ENCODE measurements at places on chromosomes 1 and 21.

DNA sequence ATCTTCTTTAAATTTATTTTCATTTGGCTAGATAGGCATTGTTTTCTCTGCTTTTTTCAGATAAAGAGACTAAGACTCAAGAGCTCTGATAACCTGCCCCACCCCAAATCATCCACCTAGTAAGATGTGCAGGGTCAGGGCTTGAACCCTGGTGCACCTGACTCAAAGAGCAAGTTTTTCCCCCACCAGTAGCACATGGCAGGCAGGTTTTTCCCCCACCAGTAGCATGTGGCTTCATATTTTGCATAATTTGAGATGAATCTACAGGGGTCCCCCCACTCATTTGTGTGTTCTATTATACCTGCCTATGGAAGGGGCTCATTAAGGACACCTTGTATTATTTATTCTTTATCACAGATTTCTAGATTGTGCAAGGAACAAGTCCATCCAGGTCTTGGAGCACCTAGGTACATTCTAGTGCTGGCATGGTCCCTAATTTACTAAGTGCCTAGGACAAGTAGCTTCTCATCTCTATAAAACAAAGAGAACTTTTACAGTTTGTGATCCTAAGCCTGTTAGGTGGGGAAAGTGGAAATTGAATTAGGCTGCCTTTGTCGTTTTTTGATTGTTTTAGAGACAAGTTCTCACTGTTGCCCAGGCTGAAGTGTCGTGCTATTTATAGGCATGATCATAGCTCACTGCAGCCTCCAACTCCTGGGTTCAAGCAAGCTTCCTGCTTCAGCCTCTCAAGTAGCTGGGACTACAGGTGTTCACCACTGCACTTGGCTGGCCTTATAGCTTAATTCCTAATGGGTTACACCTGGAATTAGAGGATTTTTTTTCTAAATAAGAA, 13.2 kb upstream of the CTSE start:
- DNase-seq, result no peak

DNA sequence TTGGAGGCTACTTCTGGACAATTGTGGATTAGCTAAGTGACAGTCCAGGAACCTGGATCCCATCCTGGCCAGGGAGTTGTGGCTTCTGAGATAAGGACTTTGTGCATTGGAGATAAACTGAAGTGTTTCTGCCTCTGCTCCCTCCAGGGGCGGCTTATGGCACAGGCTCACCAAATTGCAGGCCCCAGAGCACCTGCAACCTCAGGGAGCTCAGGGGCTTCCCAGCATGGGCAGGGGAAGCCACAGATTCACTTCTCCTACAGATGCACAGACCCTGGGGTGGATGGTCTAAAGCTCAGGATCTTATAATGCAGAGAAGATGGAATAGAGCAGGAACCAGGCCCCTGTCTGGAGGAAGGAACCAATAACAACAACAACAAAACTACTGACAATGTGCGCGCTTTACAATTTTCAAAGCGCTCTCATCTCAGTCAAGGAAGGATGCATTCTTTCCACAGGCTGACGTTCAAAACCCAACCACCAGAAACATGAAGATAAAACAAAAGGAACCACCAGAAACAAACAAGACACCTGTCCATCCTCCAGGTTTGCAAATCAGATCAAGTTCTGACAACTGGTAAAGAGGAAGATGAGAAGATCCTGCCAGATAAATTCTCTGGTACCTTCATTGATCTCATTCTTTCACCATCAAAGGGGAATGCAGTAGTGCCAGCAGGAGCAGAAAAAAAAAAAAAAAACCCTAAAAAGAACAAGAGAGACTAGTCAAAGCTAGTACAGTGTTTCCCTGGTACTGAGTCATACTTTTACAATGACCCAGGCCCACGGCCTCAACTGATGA, 121.0 kb upstream of the IRF2BP2 start:
- DNase-seq, result no peak

- no peak for DNase-seq
Measured at GRCh38 chr1:242100921-242101320, 102.0 kb upstream of the MAP1LC3C start.

- DNase-seq, result peak; percentile 26
Measured at GRCh38 chr1:91611483-91611917, 110.8 kb downstream of the CDC7 start.

- DNase-seq, result no peak
Measured at GRCh38 chr1:2451741-2452140, 24.3 kb upstream of the PLCH2 start.

DNA sequence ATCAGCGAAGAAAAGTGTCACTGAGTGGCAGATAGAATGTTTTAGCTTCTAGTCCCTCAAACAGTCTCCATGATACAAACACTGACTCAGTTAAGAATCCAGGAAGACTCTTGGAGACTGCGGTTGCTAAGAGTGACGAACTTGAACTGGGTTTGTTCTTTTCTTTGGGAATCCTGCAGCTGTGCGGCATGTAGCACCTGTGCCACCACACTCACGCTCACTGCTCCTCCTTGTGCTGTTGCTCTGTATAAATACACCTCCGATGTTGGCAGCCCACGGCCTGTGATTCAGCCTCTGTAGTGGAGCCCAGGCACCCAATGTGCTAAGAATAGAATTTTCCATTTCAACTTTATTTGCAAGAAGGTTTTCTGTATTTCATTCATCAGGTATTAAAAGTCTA, 5.5 kb upstream of the PPIE start:
- DNase-seq, result no peak

DNA sequence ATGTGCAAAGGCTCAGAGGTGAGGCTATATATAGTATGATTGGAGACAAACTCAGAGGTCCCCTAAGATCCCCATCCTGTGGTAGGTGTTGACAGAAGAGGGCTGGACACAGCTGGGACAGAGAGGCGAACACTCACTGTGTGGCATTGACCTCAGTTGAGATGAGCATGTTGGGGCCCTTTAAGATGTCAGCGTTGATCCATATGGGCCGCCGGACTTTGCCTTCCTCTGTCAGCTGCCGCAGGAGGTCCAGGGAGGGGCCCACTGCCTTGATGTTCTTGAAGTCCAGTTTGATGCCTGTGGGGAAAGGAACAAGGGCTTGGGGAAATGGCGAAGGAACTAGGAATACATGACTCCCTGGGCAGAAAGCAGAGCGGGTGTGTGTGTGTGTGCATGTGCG, 8.8 kb downstream of the FAM151A start:
- no peak for DNase-seq

GRCh38 chr1:29785137-29785527, 548.8 kb downstream of the PTPRU start:
- no peak for DNase-seq

GRCh38 chr1:6370006-6370405, 23.6 kb downstream of the ACOT7 start:
- DNase-seq, result no peak

DNA sequence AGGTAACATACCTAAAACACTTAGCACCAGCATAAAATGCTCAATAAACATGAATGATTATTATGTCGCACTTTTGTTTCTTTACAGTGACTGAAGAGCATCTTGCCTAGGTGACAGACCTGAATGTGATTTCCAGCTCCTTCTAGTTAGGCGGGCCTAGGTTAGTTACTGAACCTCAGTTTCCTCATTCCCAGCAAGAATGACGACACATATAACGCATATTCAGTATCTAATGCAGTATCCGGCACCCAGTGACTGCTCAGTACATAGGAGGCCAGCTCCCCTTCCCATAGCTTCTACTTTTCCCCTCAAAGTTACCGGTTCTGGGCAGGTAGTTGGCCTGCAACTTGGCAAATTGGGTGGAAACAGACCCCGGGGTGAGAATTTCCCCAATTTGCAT, 763 bp downstream of the AUNIP start:
- no peak for DNase-seq

DNA sequence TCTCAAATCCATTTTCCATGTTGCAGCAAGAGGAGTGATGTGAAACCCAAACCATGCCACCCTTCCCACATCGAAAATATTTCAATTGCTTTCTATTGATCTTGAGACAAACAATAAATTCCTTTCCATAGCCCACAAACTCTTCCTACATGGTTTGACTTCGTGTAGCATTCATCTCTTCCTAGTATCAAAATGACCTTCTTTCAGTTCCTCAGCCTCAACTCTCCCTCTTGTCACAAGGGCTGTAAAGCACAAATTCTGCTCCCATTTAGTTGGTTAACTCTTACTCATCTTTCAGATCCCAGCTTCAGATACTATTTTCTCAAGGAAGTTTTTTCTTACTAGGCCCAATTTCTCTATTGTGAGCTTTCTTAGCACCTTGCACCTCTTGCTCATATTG, 99.0 kb downstream of the ZNF281 start:
- DNase-seq, result no peak

DNA sequence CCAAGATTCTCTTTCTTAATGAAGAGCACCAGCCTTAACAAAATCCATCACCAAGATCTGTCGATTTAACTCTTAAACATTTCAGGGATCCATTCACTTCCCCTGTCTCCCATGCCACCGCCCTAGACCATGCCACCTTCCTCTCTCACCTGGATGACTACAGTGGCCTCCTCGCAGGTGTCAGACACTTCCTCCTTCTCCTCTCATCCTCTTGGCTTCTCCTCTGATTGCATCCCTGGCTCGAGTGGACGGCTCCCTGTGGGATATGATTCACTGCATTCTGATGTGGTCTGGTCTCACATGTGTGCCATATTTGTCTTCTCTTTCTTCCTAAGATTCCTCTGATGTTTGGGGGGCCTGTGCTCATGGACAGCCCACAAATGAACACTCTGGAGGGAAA, 66.4 kb upstream of the KLHDC7A start:
- DNase-seq, result no peak

- no peak for DNase-seq
Measured at GRCh38 chr1:185850366-185850765, 116.2 kb downstream of the HMCN1 start.

GRCh38 chr1:52567943-52568342, 15.1 kb upstream of the TUT4 start:
- DNase-seq, result no peak

DNA sequence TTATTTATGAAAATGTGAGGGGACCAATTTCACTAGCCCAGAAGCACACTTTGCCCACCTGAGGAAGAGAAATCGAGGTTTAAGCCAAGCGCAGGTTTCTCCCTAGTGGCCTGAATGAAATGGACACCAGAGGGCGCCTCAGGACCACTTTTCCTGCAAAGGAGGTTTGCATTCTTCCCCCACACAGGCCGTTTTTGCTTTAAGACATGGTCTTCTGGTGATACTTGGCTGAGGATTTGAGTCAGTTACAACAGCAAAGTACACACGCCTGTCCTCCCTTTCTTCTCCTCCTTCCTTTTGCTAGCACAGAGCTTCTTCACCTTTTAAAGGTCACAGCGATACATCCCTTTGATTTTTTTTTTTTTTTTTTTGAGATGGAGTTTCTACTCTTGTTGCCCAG, 5.4 kb downstream of the PLA2G2E start:
- DNase-seq, result peak; percentile 88

DNA sequence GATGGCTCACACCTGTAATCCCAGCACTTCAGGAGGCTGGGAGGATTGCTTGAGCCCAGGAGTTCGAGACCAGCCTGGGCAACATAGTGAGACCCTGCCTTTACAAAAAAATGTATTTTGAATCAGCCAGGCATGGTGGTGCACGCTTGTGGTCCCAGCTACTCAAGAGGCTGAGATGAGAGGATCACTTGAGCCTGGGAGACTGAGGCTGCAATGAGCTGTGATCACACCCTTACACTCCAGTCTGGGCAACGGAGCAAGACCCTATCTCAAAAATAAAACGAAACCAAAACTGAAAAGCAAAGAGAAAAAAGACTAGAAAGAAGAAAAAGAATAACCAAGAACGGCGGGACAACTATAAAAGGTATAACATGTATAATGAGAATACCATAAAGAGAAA, 15.4 kb upstream of the WNT2B start:
- no peak for DNase-seq

GRCh38 chr1:35886577-35887431, 3.8 kb downstream of the AGO1 start:
- DNase-seq, result peak; percentile 32

- DNase-seq, result no peak
Measured at GRCh38 chr1:229669333-229669732, 43.3 kb downstream of the URB2 start.

DNA sequence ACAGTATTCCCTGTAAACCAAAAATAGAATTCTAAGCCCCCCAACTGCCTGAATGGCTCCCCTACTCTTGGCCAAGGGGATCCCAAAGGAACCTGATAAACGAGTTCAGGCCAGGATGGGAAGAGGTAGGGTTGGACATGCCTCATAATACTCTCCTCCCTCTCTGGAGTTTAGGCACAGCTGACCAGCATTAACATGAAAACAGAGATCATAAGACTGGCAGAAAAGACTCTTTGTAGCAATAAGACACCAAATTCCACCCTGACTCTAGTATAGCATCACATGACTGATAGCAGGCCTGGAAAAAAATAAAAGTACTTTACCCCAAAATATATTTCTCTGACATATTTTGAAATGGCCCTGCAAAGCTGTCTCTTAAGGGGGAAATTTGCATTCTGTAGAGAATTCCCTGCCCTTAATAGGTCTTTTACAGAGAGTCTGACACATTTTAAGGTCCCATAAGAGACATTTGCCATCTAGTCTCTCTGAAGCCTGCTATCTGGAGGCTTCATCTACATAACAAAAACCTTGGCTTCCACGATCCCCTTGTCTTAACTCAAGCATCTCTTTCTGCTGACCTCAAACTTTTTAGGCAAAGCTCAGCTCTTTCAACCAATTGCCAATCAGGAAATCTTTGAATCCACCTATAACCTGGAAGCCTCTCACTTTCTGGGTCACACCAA, 55.9 kb downstream of the SIK1 start:
- DNase-seq, result no peak

DNA sequence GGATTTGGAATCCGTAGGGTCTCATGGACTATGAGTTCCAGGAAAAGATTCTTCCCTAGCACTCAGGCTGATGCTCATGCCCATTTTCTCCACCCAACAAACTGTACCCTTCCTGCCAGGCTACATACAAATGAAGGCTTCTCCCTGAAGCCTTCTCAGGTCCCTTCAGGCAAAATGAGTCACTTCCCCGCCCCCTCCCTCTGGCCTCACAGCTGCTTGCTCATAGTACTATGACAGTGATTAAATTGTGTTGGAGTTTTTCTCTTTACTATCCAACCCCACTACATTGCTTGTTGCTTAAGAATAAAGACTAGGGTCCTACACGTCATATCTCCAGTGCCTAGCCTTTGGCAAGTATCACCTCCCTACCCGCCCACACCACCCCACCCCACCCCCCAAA, 207.6 kb upstream of the NFIA start:
- no peak for DNase-seq

GRCh38 chr1:182658055-182658454, 26.3 kb downstream of the RGS8 start:
- DNase-seq, result no peak

DNA sequence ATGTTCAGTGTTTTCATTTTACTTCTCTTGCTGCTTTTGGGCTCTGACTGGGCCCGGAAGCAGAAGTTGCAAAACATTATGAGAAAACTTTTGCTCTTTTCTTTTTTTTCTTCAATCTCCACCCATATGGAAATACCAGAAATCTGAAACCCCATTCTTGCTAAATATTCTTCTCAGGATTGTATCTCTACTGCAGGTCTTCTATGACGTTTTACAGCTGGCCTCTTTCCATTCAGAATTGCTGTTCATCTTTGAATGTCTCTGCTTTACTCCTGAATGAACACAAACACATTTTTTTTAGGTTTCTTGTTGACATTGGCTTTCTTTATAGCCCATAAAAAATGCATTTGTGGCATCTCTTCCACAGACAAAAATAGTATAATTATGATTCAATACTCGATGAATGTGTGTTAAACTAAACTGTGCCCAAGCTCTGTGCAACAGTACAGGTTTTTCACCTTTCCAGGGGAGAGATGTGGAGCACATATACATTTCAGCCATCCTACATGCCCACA, 18.8 kb downstream of the PTPRC start:
- DNase-seq, result no peak
